Omental fat pad (tissue), 4 donors: ENCODE measurements at places on chromosomes 12 and 14. TPM values are rescaled to one million over a fixed set of nuclear protein-coding genes. Genes with fewer than 3 reads are reported as not detected.

The GALNT8 gene
- total RNA-seq, result 1.7 TPM

The BCAT1 gene
- total RNA-seq, result 33.7 TPM

The KRT72 gene
- total RNA-seq, result not detected

The ERP27 gene
- 0.60 TPM for total RNA-seq

The TMEM30B gene
- total RNA-seq, result 2.4 TPM

The TMEM132C gene
- total RNA-seq, result 37.4 TPM

The ACOT6 gene
- total RNA-seq, result 0.63 TPM

The NPFF gene
- total RNA-seq, result not detected

The ISM2 gene
- total RNA-seq, result not detected

The KCNC2 gene
- total RNA-seq, result not detected

The TAS2R9 gene
- not detected for total RNA-seq

The BIN2 gene
- total RNA-seq, result 10.1 TPM

The TIGAR gene
- total RNA-seq, result 13.5 TPM

The PPM1H gene
- total RNA-seq, result 3.0 TPM

The SERPINA10 gene
- not detected for total RNA-seq

The NDRG2 gene
- 169 TPM for total RNA-seq

The DPY19L2 gene
- total RNA-seq, result 6.1 TPM

The RTL1 gene
- total RNA-seq, result not detected

The PSMD9 gene
- 73.1 TPM for total RNA-seq

The LYSET gene
- 18.5 TPM for total RNA-seq

The CCDC177 gene
- not detected for total RNA-seq

The CCDC38 gene
- not detected for total RNA-seq

The STXBP6 gene
- total RNA-seq, result 6.3 TPM

The CCDC175 gene
- not detected for total RNA-seq

The KRT75 gene
- total RNA-seq, result not detected
